ENCODE measurements at places on chromosomes 6 and 20. TPM values are rescaled to one million over a fixed set of nuclear protein-coding genes. Genes with fewer than 3 reads are reported as not detected.
A peak's percentile ranks its signal among the peaks of the same experiment; 100 is the strongest.

The FGD2 gene
- total RNA-seq: 6.0 TPM

DNA sequence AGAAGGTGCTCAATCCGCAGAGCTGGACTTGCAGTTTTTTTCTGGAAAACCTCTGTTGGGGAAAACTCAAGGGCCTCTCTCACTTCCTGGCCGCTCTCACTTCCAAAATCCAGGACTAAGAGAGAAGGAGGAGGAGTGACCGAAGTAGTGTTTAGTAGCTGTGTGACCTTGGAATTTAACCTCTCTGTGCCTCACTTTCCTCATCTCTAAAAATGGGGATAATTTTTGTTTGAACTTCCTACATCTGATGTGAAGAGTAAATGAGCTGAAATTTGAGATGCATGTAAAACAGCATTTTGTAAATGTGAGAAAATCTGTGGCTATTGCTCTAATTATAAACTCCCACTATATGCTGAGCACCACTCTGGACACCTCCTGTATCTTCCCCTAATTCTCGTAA is 5.1 kb downstream of the SLC13A3 start:
- DNase-seq: no peak

DNA sequence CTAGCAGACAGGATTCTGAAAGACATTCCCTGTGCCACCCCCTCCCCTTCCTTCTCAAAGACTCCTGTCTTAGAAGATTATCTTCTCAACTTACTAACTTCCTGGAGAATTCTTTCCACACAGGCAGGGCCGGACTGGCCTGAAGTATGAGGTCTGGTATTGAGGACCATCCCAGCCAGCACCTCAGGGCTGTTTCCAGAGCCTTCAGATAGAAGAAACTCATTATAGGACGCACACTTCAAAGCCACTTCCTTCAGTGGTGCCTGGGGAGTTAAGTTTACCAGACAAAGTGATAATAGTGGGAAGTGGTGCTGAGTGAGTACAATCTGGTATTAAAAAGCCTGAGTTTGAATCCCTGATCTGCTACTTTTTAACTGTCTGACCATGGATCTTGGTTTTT is 15.6 kb downstream of the KCNS1 start:
- no peak for DNase-seq

- DNase-seq: no peak
These were observed 5.0 kb downstream of the SLC29A1 start for GRCh38 chr6:44228433-44228832.

The LY86 gene
- total RNA-seq: 1.2 TPM

DNA sequence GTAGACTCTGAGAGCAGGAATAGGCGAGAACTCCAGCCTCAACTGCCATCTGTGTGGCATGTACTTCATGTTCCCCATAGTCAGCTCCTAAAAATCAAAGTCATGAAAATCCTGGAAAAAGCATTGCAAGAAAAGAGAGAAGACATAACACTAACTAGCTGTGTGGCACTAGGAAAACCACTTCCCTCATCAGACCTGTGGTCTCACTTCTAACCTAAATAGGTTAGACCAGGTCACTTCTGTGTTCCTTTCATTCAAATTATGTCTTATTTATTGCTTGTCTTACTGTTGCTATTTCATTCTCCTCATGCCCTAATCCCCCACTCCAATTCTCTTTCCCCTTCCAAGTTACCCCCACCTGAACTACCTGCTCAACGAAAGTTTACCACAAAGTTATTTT is 70.2 kb downstream of the TNFRSF21 start:
- DNase-seq: no peak

DNA sequence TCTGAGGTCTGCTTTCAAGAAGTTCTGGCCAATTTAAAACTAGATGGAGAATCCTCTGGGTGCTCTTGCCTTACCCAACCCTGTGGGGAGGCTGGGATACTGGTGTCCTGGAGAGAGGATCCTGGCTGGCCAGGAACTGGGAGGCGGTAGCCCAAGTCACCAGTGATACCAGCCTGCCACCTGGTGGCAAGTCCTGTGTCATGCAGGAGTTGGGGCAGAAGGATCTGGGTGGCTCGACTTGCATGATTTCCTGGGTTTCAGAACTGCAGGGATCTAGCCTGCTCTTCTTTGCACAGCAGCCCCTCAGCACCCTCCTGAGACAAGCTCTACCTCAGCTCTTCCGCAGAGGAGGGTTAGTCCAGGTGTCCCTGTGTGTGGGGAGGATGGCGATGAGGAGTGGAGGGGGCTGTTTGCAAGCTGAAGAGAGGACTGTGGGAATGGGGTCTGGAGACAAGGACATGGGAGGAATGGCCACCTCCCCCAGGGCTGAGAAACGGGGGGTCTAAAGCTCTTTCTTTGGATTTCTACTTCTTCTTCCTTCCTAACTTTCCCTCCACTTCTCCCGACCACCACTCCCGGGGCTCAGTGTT is 4.2 kb downstream of the KCNK17 start:
- DNase-seq: peak; percentile 62

The RIPPLY2 gene
- not detected for total RNA-seq

Data from left ventricle myocardium inferior (tissue), 1 donor.